KG1 (cell line): ENCODE measurements at places on chromosomes 5 and 9.

- DNase-seq, result peak; percentile 67
Observed at GRCh38 chr9:86354011-86354817, at the start of gene TUT7. Gene TUT7, minus strand, starts transcription at chr9:86354410. Its CDS starts 1,211 bp downstream, at chr9:86353199.

GRCh38 chr9:128006332-128006996 lies 25.7 kb upstream of the EEIG1 start:
- DNase-seq, result no peak

- no peak for DNase-seq
Observed at GRCh38 chr5:96876292-96876850, at the start of gene ERAP2. Gene ERAP2, plus strand, starts transcription at chr5:96876500. Its CDS starts 3,186 bp downstream, at chr5:96879686.

GRCh38 chr9:125841444-125841843 lies 94.3 kb downstream of the PBX3 start:
- DNase-seq, result no peak

DNA sequence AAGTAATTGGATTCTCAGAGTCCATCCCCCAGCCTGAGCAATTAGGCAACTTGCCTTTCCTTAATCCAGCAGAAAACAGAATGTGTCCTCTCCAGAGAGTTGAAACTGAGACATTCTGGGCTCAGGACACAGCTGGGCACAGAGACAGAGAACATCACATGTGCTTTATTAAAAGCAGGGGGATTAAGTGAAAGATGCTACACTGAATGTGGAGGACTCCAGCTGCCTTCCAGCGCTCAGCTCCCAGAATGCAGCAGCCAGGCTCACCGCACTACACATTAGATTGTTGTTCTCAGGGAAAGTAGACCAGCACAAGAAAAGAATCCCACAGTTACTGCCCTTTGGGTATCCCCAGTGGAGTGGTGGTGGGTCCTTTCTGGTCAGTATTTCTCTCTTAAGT lies 141.6 kb upstream of the IL12B start:
- no peak for DNase-seq

GRCh38 chr5:124641154-124641792 lies 105.2 kb downstream of the ZNF608 start:
- DNase-seq, result no peak

GRCh38 chr9:120289990-120290975 lies 289.7 kb downstream of the CDK5RAP2 start:
- DNase-seq, result no peak
